ENCODE measurements at places on chromosomes 2 and 18.

DNA sequence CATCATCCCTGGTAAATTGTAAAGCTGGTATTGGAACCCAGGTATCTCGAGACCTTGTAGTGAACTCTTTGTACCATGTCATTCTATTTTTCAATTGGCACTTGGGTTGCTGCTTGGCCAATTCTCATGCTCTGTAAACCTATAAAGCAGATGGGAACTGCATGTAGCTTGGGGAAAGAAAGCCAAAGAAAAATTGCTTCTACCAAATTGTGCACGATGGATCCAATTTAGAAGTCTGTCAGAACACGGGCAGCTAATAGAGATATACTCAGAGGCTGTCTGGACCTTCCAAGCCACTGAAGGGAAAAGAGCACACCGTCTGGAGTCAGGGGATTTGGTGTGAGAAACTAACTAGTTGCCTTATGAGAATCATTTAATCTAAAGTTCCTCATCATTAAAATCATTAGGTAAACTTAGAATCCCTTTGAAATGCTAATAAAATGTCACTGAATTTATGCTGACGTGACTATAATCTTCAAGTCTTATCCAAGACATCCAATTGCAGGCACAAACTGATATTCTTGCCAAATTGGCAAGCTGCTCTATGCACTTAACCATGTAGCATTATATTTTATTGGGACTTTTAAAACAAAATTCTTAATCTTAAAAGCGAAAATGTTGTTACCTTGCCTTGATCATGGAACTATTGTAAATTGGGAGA is 206.8 kb downstream of the DCC start:
- DNase-seq = no peak

GRCh38 chr2:222353993-222354392 is 55.2 kb upstream of the PAX3 start:
- no peak for DNase-seq

- DNase-seq = peak; percentile 40
Measured at GRCh38 chr2:148021059-148021861, at the start of gene MBD5. TSS of gene MBD5 (plus strand) at chr2:148021091.

- DNase-seq = no peak
Measured at GRCh38 chr2:98137196-98137595, 50.2 kb downstream of the VWA3B start.

GRCh38 chr2:233456934-233457333 is 102.6 kb downstream of the DGKD start:
- DNase-seq = no peak

DNA sequence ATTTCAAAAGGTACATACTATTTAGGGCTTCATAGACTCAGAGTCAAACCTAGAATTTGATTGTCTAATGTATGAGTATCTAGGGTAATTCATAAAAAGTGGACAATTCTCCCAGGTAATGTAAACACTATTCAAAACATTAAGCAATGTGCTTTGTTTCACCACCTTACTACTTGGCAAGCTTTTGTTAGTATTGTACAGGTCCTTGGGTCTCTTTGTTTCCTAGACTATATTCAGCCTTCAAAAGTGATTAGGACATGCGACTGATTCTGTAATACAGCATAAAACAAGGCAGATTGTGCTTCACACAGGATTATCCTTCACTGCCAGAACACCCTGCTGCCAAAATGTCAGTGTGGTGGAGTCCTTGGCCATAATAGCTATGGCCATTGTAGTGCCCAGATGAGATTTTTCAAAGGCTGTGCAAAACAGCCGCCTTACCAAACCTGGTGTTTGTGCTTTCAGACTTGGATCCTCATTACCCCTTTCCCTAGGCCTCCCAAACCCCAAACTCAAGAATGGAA is 90.1 kb upstream of the CAVIN2 start:
- no peak for DNase-seq

DNA sequence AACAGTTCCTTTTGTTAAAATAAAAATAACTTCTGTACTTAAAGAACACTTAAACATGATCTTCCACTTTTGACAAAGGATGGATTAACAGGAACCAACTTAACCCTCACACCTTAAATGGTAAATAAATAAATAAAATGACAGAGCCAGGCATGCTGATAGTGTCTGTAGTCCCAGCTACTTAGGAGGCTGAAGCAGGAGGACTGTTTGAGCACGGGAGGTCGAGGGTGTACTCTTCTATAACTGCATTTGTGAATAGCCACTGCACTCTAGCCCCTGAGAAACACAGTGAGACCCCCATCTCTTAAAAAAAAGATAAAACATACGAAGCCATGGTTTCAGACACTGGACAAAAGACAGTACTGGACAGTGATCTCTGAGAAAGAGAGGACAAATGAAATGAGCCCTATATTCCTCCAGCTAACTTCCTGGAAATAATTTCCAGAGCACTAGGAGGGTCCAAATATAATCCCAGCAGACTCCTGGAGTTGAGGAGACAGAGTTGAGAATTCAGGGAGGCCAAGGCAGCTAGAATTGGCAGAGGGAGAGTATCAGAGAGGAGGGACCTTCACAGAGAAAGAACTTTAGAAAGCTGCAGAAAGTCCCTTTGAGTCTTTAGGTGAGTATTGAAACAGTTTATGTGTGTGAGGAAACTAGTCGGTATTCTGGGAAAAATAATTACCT is 17.4 kb downstream of the PPP4R1 start:
- DNase-seq = no peak

- peak; percentile 11 for DNase-seq
Measured at GRCh38 chr18:52588931-52589330, 248.9 kb downstream of the DCC start.

DNA sequence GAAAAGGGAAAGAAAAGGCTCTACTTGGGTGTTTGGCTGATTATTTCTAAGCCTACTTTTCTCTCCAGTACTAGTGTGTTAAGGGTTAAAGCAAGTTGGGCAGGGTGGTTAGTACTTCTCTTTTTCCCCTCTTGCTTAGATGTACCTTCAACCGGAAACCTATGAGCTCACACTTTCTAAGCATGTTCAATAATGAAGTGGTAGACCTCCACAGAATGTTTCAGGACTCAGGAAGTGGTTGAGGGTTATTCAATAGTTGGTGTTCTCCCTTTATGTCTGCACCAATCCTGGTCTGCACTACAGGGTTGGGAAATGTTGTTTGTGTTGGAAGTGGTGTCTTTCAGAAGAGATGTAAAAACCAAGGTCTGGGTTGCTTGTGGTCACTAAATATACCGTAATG is 137.1 kb downstream of the ZEB2 start:
- no peak for DNase-seq

DNA sequence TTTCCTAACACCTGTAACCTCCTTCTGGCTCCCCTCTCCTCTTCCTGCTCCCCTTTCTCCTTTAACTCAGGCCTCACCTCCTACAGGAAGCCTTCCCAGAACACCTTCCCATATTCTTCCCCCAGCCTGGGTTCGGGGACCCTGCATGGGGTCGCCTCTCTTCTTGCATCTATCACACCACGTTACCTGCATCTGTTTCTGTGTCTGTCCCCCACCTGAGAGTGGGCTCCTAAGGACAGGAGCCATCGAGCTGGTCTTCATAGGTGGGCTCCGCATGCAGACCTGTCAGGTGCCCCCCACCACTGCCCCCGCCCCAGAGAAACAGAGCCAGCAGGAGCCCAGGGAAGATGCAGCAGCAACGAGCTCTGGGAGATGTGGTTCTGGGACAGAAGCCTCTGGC is 123.2 kb upstream of the GLI2 start:
- no peak for DNase-seq

- no peak for DNase-seq
Measured at GRCh38 chr18:67183398-67183797, 333.1 kb downstream of the DSEL start.

DNA sequence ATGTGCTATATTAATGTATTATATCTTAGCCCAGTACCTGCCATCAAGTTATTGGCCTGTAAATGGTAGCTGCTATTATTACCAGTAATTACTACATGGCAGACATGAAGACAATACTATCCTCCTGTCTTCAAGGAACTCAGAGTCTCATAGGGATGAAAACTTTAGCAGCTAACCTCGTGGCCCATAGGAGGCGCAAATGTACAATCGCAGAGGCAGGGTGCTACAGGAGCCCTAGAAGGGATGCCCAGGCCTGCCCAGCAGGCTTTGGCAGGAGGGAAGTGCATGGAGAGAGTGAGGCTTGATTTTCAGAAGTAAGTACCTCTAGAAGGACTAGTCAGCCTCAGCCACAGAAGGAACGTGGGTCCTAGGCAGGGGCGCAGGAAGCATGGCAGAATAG is 44.7 kb upstream of the KIDINS220 start:
- DNase-seq = no peak

- peak; percentile 70 for DNase-seq
Measured at GRCh38 chr2:47043142-47043890, 111.8 kb downstream of the STPG4 start.

Measured in fibroblast of skin of left biceps (primary cell).